ENCODE measurements at places on chromosomes 7 and 10.

- DNase-seq = no peak
Measured at GRCh38 chr7:110675383-110676103, 415.4 kb upstream of the LRRN3 start.

GRCh38 chr7:140022582-140023211 lies 40.1 kb downstream of the PARP12 start:
- no peak for DNase-seq

DNA sequence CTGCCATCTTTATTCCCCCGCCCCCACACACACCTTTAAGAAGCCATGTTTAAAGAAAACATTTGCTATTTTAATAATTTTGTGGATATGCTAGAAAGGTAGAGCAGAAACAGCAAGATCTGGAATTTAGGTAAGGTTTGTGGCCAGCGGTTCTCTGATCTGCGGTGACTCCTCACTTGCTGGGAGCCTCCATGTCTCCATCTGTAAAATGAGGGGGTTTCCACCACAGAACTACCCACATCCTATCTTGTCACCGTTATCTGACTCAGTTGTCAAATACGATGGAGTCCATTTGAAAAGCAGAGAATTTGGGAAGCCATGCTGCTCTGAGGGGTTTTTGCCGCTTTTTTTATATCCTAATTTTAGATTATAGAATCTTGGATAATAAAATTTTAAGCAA lies 23.3 kb downstream of the MACC1 start:
- no peak for DNase-seq

DNA sequence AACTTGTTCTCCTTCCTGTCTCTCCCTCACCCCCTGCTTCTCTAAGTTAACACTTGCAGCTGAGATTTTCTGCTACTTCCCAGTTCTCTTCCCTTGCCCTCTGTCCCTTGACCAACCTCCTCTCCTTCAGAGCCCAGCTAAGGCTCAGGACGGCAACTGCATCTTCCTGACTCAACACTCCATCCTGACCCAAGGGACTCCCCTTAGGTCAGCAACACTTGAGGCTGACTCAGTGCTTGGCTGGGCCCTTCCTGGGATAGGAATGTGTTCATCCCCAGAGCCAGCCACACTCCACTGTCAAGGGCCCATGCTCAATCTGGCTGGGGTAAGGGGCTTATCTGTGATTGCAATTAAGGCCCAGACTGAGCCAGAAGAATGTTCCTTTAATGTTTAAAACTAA lies 3.4 kb downstream of the CALHM2 start:
- DNase-seq = no peak

- DNase-seq = no peak
Measured at GRCh38 chr10:49564461-49565009, 25.6 kb upstream of the ERCC6 start.

DNA sequence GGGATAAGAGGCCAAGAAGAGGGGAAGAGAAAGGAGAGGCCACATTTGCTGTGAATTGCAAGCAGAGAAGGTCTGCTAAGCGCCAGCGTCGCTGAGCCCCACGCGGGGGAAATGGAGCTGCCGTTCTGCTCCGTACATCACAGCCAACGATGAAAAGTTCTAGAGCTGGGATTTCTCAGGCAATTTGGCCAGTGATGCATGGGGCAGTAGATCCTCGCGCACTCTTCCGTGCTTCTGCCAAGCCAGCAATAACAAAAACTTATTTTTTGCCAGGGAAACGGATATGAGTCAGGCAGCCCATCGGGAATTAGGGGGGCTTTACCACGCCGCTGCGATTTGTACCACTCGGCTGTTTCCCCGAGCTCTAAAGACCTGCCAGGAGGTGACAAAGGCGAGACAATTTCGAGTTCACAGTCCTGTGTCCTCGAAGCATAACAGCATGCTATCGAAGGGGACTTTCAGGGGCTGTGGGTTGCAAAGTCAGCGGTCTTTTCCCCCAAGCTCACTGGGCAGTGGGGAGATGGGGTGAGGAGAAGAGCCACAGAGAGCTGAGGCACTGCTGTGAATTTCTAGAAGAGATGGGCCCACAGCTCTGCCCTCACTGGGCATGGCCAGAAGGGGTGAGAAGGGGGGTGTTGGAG lies 30.0 kb upstream of the SLF2 start:
- DNase-seq = no peak

- DNase-seq = no peak
Measured at GRCh38 chr7:45889367-45890067, 1.2 kb downstream of the IGFBP1 start.

- no peak for DNase-seq
Measured at GRCh38 chr7:4713183-4713784, 31.2 kb downstream of the FOXK1 start.

- no peak for DNase-seq
Measured at GRCh38 chr7:122148878-122149277, 4.8 kb upstream of the AASS start.

DNA sequence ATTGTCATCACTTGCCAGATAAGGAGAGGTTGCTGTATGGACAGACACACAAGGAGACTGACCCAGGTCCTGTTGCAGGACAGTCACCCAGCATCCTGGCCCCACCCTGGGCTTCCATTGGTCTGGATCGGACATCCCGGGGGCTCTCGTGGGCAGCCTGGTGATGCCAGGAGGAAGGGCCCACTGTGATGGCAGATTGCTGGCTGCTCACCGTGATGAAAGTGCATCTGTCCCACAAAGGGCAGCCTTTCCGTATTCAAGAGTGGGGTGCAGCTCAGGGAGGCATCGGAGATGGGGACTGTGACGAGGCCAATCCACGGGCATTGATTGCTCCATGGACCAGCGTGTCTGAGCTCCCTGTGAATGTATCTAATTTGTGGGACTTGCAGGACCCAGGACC lies 41.3 kb downstream of the PRKAG2 start:
- DNase-seq = no peak

DNA sequence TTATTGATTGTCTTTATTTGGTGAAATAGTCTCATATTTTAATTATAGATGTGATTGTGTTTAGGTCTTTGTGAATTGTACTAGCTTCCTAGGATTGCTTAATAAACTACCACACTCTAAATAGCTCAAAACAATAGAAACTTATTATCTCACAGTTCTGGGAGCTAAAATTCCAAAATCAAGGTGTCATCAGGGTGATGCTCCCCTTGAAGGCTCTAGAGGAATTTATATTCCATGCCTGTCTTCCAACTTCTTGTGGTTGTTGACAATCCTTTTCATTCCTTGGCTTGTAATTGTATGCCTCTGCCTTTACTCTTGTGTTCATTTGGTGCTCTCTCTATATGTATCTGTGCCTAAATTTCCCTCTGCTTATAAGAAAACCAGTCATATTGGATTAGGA lies 155.3 kb upstream of the AKR1E2 start:
- no peak for DNase-seq

- no peak for DNase-seq
Measured at GRCh38 chr10:57972783-57973182, 294.9 kb downstream of the IPMK start.

DNA sequence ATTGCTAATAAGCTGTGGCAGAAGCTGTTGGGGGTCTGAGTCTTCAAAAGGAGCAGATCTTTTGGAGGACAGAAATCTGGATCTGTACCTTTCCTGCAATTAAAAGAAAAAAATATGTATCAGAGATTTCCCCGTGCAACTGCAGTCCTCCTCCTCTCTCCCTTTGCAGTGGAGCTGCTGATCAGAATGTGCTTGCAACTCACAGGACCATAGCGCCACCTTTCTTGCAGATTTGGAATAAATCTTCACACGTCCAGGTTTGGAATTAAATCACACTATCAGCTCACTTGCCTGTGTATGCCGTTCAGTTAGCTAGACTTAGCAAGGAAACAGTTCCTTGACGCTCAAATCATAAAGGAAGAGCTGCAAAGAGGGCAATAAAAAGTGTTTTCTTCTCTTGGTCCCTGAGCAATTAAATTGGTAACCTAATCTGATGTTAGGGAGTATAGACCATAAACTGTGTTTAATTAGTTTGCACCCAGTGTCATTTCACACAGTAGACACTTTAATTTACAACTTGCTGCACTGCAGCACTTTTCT lies 77.4 kb downstream of the PON1 start:
- DNase-seq = peak; percentile 53

GRCh38 chr7:2004841-2005725 lies 227.7 kb downstream of the MAD1L1 start:
- no peak for DNase-seq

DNA sequence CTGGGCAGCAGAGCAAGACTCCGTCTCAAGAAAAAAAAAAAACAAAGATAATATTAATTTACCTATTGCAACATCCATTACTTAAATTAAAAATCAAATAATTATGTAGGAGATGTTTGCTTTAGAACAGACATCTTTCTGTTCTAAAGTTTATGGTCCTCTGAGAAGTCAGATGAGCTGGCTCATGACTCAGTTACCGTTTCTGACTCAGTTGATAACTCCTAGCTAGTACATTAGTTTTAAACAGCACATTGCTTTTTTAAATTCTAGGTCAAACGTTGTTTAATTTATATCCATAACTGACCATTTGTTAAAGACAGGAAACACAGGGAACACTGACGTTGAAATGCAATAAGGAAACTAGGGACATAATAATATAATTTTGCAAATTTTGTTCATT lies 162.7 kb downstream of the ETV1 start:
- DNase-seq = no peak

DNA sequence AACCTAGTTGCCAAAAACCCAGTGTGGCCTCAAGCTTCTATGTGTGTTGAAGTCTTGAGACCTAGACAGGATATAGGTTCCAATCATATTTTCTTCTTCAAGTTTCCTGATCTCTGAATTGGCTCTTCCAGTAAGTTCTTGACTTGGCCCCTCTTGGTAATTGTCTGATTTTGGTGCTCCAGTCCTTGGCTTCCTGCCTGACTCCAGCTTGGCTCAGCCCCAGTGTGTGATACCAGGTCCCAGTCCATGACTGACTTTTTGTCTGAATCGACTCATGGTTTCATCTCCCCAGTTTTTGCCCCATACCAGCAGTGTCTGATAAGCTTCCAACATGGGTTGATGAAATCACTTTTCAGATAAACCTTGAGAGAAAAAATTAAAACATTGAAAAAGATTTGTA lies 72.3 kb downstream of the FAS start:
- DNase-seq = no peak

DNA sequence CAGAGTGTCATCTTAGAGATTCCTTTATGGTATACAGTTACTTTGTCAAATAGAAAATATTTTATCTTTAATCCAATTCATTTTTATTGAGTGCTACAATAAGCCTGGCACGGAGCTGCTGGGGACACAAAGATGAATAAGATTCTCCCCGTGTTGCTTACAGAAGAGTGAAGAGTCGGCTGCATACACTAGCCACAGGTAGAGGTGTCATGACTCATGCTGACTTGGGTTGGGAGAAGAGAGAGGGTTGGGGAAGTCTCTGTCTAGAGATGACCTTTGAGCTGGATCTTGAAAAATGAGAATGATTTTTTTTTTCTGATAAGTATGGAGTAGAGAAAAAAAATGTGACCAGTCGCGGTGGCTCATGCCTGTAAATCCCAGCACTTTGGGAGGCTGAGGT lies 289.9 kb upstream of the CELF2 start:
- DNase-seq = no peak

GRCh38 chr7:77679608-77680007 lies 16.7 kb upstream of the RSBN1L start:
- DNase-seq = no peak

GRCh38 chr7:139743967-139744767 lies 33.6 kb downstream of the HIPK2 start:
- no peak for DNase-seq

DNA sequence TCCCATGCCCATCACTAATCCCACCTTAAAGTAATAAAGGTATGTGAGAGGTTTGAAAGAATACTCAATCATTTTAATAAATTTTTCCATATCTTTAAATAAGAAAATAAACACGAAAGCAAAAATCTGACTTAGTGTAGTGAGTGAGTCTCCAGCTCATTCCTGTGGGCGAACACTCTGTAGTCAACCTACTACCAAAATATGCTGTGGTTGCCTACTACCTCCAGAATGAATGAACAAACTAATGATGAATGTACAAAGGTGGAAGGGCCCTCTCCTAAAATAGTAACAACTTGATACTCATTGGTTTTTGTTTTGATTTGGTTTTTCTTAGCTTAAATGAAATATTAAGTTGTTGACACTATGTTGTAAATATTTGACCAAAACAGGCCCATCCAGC lies 195.5 kb upstream of the HPS1 start:
- no peak for DNase-seq

DNA sequence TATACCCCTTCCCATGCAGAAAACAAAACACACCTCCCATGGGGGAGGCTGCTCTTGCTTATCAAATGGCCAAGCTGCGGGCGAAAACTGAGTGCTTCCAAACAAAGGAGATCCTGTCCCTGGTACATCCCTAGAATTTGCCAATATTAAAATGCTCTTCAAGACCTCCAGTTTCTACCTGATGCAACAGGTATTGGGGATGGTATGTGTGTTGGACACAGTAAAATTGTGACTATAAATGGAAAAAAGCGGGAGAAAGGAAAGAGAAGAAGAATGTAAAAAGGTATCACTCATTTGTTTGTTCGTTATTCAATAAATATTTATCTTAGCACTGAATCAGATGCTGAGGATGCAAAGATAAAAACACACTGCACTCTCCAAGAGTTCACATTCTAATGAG lies 123.9 kb downstream of the KMT2E start:
- no peak for DNase-seq

DNA sequence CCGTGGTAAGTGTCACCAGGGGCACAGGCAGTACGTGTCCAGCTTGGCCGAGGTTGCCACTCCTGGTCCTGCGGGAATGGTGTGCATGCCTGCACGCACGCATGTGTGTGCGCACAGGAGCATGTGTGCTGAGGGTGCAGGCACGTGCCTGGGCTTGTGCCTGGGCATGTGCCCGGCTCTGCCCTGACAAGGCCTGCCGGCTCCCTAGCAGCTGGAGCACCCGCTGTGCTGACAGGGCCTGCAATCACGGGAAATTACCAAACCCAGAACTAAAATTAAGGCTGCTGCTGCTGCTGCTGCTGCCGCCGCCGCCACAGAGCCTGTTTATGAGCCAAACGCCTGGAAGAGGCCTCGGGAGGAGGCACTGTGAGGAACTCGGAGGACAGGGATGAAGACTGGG lies 28.7 kb downstream of the GHRHR start:
- DNase-seq = no peak

GRCh38 chr10:36888925-36889573 lies 236.3 kb upstream of the ANKRD30A start:
- DNase-seq = peak; percentile 10

GRCh38 chr10:17473228-17473950 lies 19.0 kb upstream of the ST8SIA6 start:
- DNase-seq = no peak

- DNase-seq = no peak
Measured at GRCh38 chr10:5490698-5491464, 8.5 kb downstream of the CALML5 start.

DNA sequence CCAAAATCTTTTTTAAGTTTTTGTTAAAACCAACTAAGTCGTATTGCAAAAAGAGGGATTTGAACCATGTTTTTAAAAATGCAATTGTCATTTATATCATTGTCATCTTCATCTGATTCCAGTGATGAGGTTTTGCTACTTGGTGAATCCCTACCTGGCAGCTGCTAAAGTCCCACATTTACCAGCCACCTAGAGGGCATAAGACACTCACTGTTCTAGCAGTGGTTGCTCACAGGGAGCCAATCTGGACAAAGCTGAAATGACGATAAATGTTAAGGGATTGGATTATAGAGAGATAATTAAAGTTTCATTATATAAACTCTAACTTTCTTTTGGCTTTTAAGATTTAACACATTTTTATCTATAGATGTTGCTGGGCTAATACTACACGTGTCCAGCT lies 18.7 kb downstream of the KIFBP start:
- DNase-seq = no peak
